Stomach (tissue), 19 donors: ENCODE measurements at places on chromosomes 1 and 21.
A peak's percentile ranks its signal among the peaks of the same experiment; 100 is the strongest.

DNA sequence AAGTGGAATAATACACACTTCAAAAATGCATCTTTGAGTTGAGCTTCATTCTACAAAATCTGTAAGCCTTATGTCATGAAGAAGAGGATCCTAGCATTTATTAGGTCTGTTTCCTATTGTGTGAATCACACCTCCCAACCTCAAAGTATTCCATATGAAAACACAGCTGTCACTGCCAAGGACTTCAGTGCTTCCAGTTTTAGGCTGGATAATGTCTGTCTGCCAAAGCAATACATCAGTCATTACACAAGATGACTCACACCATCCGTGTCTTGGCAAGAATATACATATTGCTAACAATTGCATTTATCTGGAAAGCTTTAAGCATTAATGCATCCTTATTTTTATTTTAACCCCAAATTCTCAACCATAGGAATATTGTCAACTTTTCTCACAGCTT lies 125.7 kb upstream of the TMPRSS15 start:
- DNase-seq, result no peak

DNA sequence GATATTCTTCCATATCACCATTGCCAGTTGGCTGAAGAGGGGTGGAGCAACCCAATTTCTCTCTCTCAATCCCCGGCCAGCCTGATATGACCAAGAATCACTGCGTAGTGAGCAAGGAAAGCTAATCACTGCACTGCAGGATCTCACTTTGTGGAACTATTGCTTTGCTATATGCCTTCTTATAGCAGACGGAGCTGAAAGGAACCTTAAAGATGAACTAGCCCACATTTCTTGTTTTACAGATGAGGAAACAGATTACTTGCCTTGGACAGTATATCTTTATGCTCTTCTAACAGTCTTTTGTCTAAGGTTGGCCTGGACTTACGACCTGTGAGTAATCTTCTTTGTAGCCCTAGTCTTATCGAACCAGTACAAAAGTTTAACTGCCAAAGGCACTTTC lies 7.6 kb downstream of the APOBEC4 start:
- DNase-seq, result no peak

DNA sequence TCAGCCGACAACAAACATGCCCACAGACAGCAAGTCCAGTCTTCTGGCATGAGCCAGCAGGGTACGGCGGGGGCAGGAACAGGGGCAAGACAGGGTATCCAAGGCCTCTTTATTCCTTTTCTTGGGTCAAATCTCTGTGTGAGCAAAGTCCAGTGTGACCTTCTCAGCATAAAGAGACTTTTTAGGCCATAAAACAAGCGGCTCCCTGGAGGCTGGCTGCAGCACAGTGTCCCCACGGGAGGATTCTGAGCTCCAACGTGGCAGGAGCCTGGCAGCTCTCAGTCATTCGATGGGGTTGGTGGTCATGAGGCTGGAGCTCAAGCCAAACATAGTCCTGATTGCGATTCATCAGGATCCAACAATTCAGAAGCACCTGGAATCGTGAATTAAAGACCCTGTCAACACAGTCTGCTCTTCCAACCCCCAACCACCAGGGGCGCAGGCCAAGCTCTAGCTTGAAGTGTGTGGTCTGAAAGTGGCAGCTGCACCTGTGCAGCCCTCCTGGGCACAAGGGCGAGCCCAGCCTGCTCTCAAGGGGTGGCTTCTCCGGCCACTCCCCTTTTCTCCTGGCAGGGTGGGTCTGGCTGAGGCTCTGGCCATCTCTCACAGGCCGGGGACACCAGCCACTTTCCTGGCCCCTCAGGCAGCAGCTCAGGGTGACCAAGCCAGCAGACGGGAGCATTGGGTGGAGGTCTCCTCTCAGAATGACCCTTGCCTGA lies 62.1 kb downstream of the SLC66A1 start:
- DNase-seq, result no peak

GRCh38 chr1:150537732-150538684 lies 11.2 kb upstream of the ADAMTSL4 start:
- no peak for DNase-seq

DNA sequence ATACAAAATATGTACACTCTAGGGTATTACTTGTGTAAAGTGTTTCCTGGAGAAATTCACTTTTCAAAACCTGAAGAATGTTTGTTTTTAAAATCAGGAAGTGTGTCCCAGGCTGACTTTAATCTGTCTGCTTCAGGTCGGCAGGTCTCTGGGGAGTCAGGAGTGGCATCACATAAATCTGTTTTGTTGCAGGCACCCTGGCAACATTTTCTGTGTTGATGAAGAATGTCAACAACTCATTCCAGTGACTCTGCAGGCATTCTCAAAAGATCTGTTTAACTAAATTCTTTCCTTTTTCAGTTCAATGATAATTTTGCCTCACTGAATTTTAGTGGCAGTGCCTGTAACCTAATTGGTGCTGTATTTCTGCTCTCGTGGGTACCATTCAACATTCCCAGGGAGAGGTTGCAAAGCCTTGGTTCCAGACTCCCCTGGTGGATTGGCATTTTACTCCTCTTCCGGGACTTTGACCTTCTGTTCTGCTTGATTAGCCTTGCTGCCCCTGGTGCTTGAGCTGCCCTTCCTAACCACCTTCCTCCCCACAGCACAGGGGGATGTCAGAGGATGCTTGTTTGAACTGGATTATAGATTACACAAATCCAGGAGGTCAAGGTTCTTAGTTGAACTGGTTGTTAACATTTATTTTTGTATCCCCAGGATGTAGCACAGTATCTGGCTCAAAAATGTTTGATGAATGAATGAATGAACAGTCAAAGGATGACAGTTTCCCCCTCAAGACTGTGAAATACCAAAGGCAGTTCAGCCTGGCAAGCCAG lies 55.4 kb upstream of the LPGAT1 start:
- no peak for DNase-seq

GRCh38 chr21:28431527-28432200 lies 561.0 kb downstream of the LTN1 start:
- no peak for DNase-seq

DNA sequence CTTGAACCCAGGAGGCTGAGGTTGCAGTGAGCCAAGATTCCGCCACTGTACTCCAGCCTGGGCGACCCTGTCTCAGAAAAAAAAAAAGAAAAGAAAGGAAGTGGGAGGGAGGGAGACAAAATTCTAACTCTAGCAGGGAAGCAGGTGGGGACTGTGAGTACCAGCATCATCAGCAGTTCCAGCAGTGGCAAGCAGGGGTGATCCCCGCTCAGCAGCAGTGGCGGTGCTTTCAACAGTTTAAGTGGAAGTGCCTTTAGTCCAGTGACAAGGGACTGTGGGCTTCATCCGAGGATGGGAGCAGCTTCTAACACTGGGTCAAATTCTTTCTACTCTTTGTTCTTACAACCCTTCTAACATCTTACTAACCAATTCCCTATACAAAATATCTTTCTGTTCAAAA lies 858.1 kb upstream of the ADAMTS5 start:
- no peak for DNase-seq

DNA sequence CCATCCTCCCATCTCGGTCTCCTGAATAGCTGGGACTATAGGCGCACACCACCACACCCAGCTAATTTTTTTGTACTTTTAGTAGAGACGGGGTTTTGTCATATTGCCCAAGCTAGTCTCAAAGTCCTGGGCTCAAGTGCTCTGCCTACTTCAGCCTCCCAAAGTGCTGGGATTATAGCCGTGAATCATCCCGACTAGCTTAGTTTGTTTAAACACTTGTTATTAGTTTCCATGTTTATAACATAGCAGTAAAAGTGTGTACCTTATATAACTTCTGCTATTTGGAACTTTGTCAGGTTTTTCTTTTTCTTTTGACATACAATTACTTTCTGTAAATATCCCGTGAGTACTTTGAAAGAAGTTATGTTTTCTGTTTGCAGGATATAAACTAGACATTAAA lies 60.6 kb upstream of the C1orf21 start:
- DNase-seq, result no peak

- peak; percentile 89 for DNase-seq
Measured at GRCh38 chr1:88998716-88999115, 6.3 kb upstream of the KYAT3 start.

- DNase-seq, result no peak
Measured at GRCh38 chr1:236623371-236624166, 19.3 kb upstream of the HEATR1 start.

GRCh38 chr1:81455481-81455880 lies 345.3 kb upstream of the ADGRL2 start:
- no peak for DNase-seq
